Esophagus squamous epithelium (tissue), 5 donors: ENCODE measurements at places on chromosomes 3 and 15.

GRCh38 chr3:880371-880770 is 212.5 kb upstream of the CNTN6 start:
- DNase-seq: no peak

DNA sequence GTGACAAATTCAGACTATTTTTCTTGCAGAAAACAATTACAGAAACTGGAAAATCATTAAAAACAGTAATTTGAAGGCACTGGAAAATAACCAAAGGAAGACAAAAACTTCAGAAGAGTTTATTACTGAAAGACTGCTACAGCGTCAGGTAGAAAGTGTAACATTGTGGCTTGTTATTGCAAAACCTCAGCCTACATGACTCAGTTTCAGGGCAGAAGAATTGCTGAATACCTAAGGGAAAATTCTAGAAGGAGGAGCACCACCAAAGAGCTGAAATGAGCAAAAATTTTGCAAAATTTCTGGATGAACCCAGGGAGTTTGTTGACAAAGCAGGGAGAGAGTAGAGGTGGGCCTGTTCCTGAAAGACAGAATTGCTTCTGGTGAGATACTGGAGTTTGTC is 219.6 kb downstream of the C3orf38 start:
- no peak for DNase-seq

GRCh38 chr15:42147431-42147735 is 9.1 kb downstream of the PLA2G4F start:
- DNase-seq: no peak

DNA sequence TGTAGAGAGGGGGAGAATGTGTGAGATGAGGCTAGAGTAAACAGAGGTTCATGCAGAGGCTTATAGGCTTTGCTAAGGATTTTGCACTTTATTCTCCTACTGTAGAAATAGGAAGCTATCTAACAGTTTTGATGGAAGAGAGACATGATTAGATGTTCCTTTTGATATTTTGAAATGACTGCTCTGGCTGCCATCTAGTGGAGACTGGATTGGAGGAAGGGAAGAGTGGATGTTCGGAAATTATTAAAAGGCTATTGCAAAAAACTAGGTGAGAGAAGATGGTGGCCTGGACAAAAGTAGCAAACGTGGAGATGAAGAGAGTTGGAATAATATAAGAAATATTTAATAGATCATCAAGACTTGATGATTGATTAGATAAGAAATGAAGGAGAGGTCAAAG is 42.2 kb downstream of the SYN2 start:
- DNase-seq: no peak

DNA sequence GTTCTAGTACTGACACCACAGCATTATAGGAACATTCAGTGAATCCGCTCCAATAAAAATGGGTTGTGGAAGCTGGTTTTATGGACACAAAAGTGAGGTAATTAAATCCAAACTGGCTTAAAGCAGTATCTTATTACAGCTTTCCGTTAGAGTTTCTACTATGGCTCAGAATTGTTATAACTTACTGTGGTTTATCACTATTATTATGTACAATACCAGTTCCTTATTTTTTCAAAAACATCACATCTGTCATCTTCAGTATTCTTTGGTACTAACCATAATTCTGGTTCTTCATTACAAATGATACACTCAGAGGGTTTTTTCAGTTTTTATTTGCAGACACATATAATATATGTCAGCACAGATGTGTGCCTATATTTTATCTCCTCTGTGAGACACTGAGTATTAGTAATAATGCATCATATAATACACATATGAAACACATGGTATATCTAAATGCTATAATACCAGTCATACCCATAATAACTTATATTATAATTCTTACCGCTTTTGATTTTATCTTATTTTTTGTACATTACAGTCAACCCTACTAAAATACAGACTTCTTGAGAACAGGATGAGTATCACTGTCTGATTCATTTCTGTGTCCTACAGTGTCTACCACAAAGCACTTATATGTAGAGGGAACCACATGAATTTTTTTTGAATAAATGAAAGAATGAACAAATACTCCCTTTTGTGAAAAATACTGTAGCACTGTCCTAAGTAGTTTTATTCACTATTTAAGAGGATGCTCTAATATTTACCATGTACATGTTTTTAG is 39.0 kb downstream of the CMSS1 start:
- DNase-seq: no peak

- DNase-seq: no peak
Measured at GRCh38 chr3:184135911-184136260, 728 bp downstream of the EIF2B5 start.

GRCh38 chr3:462851-463250 is 266.3 kb downstream of the CHL1 start:
- DNase-seq: no peak

- DNase-seq: no peak
Measured at GRCh38 chr3:11808231-11808630, 38.5 kb downstream of the TAMM41 start.

DNA sequence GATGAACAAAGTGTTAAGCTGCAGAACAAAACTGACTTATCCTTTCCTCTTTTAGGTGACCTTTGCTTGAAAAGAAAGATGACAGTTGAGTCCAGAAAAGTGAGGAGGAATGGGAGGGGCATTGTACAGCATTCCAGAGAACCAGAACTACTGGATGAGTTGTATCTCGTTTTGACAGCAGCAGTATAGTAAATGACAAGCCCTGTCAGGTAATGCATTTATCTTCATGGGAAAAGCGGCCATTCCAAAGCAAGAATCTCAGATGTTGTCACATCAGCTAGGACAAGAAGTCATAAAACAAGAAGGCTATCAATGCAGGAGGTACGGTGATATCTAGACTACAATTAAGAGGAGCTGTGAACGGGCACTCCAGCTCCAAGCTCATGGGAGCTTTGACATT is 421.5 kb downstream of the MAGI1 start:
- DNase-seq: no peak

GRCh38 chr3:126205717-126206655 is 25.6 kb upstream of the ALDH1L1 start:
- DNase-seq: no peak

GRCh38 chr3:122962149-122962548 is 65.4 kb downstream of the SEMA5B start:
- no peak for DNase-seq

DNA sequence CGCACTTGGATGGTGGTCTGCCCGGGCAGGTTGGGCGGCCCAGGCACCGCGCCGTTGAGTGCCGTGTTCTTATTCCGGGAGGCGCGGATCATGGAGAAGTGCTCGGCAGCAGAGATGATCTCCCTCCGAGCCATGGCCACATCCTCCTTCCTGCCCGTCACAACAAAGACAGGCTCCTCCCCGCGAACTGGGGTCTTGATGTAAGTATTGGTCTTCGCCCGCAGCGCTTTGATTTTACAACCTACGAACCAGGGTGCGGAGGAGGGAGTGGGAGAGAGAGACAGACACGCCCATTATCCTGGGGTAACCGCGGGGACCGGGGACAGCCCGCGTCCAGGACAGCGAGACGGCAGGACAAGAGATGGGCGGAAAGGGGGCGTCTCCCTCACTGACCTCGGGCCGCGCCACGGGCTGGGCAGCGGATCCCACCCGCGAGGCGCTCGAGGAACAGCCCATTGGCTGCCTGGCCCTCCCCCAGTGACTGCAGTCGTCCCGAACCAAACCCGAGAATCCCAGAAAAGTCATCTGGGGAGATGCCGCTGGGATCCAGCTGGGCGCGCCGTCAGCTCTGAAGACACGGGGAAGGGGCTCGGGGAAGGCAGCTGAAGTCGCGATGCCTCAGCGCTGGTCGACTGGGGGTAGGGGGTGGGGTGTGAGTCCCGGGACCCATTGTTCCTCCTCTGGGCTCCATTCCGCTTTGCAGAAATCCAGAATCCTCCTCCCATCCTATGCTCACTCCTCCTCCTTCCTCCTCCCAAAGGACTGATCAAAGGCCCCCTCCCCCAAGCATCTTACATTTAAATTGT is 1.2 kb downstream of the MEX3B start:
- DNase-seq: no peak

DNA sequence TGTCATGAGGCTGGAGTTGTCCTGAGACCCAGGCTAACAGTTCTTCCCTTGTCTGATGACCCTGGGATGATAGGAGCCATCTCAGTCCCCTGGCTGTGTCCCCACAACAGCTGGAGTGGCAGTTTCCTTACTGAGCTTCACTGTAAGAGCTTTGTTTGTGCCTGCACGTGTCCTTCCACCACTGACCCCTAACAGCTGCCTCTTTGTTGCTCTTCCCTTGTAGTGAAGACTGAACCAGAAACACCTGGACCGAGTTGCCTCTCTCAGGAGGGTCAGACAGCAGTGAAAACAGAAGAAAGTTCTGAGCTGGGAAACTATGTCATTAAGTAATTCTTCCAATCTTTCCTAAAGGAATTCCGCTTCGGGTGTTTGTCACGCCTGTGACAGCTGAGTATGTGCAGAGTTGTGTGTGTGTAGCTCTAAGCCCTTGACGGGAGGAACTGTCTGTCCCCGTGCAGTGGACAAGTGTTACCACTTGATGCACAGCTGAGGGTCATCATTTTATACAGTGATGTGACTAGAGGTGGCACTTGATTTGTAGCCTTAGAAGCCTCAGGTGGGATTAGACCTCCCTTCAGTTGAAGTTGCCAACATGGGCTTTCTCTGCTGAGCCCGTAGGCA is 25.0 kb downstream of the MAP6D1 start:
- DNase-seq: no peak
